ENCODE measurements at places on chromosomes 3 and 15. TPM values are rescaled to one million over a fixed set of nuclear protein-coding genes. Genes with fewer than 3 reads are reported as not detected.

The PTX3 gene
- 679 TPM for total RNA-seq

The CCDC54 gene
- total RNA-seq, result not detected

The TSEN2 gene
- total RNA-seq, result 10.8 TPM

The ZDHHC23 gene
- total RNA-seq, result 0.74 TPM

The PLA2G4D gene
- total RNA-seq, result not detected

The IL5RA gene
- total RNA-seq, result not detected

The PDZRN3 gene
- 77.3 TPM for total RNA-seq

The FBXL22 gene
- total RNA-seq, result 1.4 TPM

The TMEM266 gene
- 0.09 TPM for total RNA-seq

The FOXB1 gene
- not detected for total RNA-seq

The NR1I2 gene
- not detected for total RNA-seq
